ENCODE measurements at places on chromosomes 12 and 14.
A peak's percentile ranks its signal among the peaks of the same experiment; 100 is the strongest.

GRCh38 chr12:30976206-30976605 lies 49.7 kb downstream of the TSPAN11 start:
- DNase-seq = no peak

GRCh38 chr12:114166362-114166761 lies 200.2 kb upstream of the RBM19 start:
- DNase-seq = peak; percentile 41

- DNase-seq = peak; percentile 83
Measured at GRCh38 chr12:122870867-122871664, 24.9 kb downstream of the VPS37B start.

DNA sequence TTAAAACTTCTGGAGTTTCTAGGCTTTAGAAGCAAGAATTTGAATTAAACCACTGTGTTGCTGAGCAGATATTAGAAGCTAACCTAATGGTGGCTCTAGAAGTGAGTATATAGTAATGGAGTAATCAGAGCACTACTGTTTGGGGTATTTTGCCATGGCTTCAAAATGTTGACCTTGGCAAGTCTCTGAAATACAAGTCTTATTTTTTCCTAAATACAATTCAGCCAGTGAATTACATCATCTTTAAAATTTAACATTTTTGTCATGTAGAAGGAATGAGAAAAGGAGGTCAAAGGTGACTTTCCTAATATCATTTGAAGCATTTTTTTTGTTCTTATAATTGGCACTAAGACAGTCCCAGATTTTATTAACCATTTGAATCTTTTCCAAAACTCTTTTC lies 25.2 kb downstream of the PMCH start:
- DNase-seq = no peak

DNA sequence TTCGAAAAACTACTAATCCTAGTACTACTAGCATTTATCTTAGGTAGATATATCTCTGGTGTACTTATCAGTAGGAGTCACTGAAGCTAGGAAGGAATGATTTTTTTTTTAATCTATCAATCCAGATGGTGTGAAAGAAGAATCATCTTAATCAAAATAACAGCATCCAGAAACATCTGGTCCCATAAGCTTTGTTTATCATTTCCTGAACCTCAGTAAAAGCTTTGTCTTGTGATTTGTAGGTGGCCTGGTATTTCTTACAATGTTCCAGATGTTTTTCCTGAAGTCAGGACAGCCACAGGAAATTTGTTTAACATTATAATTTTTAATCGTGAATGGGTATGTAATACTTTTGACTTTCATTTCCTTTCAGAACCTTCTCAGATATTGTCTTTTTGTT lies 28.0 kb upstream of the LUM start:
- no peak for DNase-seq

DNA sequence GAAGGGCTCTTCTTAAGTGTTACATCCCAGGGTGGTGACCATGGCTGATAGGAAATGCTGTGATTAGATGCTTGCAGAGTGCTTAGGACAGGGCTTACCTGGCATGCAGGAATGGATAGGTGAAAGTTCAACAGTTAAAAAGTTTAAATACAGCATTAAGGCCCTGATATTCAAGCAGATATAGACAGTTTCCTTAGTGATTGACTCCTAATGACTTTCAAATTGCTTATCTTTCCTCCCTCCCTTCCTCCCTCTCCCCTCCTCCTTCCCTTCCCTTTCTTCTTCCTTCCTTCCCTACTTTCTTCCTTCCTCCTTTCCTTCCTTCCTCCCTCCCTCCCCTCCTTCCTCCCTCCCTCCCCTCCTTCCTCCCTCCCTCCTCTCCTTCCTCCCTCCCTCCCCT lies 244.6 kb upstream of the NOS1 start:
- no peak for DNase-seq

- DNase-seq = no peak
Measured at GRCh38 chr12:95533985-95534384, 17.3 kb downstream of the USP44 start.

- DNase-seq = no peak
Measured at GRCh38 chr14:78403278-78403815, 233.2 kb downstream of the NRXN3 start.

All from adrenal gland (tissue), 19 donors.